ENCODE measurements at places on chromosomes 12 and 14.

- peak; percentile 10 for DNase-seq
Observed at GRCh38 chr12:128052331-128052730, 214.6 kb upstream of the TMEM132C start.

DNA sequence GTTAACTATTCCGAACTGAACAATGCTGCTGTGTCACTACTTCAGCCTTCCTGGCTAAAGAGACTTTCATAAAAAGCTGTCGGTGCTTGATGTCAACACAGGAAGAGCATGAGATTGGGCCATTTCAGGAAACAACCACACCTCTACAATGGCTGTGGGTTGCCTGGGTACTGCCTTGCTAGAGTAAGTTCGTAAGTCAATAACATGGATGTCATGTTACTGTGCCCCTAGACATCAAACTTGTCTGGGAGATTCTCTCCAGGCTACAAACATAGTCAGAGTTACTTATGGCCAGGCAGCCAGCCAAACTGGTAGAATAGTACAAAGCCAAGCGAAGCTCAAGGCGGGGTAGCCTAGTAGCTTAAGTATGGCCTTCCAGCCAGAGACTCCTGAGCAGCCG, 23.1 kb downstream of the MAX start:
- no peak for DNase-seq

DNA sequence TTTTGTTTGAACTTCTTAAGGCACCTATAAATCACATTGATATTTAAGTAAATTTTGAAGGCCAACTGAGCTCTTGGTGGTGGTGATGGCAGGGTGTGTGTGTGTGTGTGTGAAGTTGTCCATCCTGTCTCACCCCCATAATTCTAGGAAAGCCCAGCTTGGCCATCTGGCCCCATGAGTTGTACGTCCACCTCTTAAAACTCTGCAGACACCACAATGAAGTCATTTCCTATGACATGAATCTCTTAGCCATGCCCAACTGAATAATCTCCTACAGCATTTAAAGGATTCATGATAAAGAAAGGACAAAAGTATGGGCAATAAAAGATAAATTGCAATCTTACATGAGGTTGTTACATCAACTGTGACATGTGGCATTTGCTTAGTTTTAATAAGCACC, 123.4 kb downstream of the TTC7B start:
- DNase-seq: no peak

DNA sequence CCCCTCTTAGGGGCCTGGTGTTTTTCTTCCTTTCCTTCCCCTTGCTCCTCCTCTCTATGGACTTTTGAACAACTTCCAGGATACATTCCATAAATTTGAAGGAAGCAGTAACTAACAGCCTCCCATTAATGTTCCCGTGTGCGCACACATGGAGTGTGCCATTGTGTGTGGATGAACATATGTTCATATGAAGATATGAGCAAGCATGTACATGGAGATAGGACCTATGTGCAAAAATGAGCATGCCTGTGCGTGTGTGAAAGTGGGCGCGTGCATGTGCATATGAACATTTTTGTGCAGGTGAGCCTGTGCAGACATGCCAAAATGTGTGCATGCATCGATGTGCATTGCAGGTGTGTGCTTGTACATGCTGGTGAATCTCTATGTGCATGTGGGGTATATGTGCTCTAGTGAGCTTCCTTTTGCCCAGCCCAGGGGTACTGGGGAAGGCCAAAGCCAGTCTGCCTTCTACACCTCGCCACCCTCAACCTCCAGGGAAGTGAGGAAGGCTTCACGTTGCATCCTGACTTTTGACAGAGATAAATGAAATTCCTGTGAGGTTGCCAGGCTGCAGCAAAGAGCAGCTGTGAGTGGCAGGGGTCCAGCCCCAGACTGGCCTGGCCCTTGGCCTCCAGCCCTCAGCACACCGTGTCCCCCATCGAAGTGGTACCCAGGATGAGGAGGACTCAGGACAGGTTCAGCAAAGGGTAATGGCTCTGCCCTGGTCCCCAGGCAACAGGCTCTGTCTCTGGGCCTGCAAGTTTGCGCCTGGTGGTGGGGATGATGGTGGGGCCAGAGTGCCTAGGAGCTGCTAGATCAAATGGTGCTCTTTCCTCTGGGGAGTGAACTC, 21.1 kb upstream of the PGF start:
- DNase-seq: no peak

GRCh38 chr14:50395448-50395847, 1.2 kb downstream of the CDKL1 start:
- DNase-seq: no peak

- no peak for DNase-seq
Observed at GRCh38 chr14:34461334-34462131, 507 bp downstream of the SPTSSA start.

GRCh38 chr14:98514016-98514415, 758.0 kb downstream of the BCL11B start:
- DNase-seq: no peak

DNA sequence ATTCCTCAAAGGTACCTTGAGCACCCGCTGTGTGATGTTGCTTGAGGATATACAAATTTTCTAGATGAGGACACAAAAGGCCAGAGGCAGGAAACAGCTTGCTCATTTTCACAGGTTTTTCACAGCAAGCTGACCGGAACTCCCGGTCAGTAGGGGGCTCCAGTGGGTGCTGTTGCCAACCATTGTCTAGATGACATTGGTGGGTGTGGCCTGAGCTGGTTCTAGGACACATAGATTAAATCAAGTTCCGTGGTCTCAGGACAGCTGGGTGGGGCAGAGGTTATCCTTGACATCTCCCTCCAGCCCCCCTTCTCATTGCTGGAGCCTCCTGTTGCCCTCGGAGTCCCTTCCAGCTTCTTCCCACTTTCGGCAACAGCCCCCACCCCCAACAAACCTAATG, 153.6 kb upstream of the FKBP4 start:
- no peak for DNase-seq

GRCh38 chr12:106269150-106269771, 21.4 kb upstream of the CKAP4 start:
- DNase-seq: no peak

DNA sequence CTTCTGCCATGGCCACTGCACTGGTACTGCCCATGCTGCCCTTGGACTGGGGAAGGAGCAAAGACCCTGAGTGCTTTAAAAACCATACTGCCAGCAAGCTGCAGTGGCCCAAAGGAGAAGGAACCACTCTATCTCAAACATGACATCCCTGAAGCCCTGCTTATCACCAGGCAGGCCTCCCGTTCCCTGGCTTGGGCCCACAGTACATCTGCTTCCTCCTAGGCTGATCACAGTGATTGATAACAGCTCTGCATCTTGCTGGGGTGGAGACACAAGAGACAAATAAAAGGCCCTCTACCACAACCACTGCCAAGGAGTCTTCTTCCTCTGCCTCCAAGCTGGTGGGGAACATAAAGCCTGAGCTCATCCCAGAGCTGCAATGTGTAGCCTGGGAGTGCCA, 567.5 kb downstream of the TRHDE start:
- no peak for DNase-seq

DNA sequence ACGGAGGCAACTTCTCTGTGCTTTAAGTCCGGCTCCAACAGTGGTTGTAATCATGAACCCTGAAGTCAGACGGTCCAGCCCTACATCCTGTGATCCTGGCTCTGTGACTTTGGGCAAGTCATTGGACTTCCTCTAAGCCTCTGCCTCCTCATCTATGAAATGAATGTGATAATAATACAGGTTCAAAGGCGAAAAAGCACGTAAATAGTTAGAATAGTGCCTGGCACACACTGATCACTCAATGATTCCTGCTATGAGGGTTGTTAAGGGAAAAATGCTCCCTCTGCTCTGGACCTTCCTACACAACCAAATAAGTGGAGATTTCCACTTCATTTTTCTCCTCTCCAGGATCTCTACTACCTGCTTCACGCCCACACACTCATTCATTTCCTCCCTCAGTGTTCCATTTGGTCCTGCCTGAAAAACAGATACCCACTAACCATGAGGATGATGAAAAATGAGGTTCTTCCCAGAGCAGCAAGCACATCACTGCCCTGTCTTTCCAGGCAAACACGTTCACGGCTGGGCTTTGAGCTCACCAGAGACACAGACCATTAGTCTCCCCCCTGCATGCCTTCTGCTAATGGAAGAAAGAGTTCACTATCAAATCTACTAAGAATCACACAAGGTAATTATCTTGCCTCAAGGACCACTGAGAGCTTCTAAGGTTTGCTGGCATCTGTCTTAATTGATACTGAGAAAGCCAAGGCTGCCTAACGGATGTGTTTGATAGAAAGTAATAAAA, 13.2 kb downstream of the NUAK1 start:
- DNase-seq: no peak

DNA sequence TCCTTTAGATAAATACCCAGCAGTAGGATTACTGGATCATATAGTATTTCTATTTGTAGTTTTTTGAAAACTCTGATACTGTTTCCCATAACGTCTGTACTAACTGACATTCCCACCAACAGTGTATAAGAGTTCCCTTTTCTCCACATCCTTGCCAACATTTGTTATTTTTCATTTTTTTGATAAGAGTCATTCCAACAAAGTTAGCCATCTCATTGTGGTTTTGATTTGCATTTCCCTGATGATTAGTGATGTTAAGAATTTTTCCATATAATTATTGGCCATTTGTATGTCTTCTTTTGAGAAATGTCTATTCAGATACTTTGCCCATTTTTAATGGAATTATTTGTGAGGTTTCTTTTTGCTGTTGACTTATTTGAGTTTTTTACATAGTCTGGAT, 486.0 kb downstream of the FLRT2 start:
- peak; percentile 48 for DNase-seq

DNA sequence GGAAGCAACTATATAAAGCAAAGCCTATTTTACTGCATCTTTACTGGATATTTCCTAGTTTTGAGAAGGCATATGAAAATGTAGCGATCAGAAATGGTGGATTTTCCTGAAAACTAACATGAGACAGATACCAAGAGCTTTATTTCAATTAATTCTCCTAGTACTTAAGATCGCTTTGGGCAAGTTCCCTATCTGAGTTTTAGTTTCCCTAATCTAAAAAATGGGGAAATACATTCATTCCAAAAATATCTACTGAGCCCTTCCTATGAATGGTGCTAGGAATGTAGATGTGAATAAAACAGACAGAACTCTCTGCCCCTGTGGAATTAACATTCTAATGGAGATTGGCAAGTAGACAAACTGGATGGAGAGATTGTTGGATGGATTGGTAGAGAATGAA, 8.4 kb downstream of the CATSPERB start:
- no peak for DNase-seq

DNA sequence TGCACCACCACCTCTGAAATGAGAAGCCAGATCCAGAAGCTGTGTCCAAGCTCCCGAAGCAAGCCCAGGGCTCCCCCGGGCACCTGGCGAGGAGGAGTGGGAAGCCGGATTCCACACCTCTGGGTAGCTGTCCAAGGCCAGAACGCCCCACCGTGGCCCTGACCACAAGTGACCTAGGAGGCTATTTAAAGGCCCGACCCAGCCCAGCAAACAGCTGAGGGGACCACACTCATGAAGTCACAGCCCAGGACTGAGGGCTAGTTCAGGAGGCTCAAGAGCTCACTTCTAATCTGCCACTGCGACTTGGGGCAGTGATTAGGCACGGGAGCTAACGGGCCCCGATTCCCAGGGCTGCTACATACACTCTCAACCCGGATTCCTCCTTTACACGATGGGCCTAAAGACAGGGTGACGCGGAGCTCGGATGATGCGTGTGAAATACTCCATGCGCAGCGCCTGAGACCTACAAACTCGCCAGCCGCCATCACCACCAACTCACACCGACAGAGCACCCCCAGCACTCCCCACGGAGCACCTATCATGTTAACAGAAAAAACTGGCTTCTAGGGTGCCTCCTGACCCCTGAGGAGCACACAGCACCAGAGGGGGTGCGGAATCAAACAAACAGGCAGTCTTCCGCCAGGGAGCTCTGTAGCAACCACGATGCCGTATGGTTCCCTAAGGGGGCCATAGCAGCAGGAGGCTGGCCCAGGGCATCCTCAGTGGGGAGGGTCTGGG, 84.0 kb upstream of the GPR68 start:
- DNase-seq: no peak

- no peak for DNase-seq
Observed at GRCh38 chr14:22472935-22473854, 115.8 kb downstream of the DAD1 start.

GRCh38 chr14:96064866-96065265, 25.7 kb downstream of the C14orf132 start:
- no peak for DNase-seq

DNA sequence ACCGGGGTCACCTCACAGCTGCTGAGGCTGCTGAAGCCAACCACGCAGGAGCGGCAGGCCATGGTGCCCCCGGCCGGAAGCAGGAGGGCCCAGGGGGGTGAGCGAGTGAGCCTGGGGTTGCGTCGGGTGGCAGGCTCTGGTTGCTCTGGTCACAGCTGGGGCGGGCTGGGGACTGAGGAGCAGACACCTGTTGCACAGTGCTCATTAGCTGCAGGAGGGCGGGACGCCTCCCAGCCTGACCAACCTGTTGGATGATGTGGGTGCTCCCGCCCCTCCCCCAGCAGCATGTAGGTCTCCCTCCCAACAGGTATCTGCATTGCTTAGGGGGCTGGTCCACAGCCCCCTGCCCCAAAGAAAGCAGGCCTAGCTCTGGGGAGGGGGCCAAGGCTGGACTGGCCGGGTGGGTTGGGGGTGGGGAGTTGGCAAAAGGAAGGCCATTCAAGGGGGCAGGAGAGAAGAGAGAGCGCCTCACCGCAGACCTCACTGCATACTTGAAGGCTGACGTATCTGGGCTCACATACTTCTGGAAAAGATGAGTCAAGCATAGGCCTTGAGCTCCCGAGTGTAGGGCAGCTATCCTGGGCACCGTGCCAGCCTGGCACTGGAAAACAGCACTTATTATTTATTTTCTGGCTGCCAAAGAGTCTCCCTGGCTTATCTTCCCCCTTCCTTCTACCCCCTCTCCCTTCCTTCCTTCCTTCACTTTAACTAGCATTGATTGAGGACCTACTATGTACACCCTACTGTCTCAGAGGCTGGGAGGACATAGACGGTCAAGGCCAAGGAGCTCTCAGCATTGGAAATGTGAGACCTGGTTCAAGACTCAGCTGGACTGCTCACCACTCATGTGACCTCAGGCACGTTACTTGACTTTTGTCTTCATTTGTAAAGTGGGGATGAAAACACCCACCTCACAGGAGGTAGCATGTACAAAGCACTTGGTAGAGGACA, at the start of gene KRT80:
Gene KRT80 (minus strand): TSS at position 174 of the 951 bp plus-strand sequence. CDS start 112 bp downstream, at position 62.
- peak; percentile 97 for DNase-seq

GRCh38 chr12:2083561-2083960, 30.8 kb downstream of the CACNA1C start:
- DNase-seq: peak; percentile 67

DNA sequence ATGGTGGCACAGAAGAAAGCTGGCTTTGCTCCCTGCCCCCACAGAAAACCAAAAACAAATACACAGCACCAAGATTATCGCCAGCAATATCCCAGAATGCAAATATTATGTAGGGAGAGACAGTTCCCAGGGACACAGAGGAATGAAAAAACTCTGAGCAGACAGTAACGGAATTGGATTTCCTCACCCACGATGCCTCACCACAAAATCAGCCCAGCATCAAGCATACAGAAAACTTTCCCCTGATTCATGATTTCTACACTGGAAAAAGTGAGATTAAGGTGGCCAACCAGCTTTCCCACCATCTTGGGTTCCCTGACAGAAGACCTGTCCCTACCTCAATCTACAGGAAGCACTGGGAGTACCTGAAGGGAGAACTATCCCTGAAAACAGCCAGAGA, 36.6 kb downstream of the PARP11 start:
- no peak for DNase-seq

GRCh38 chr12:915090-915489, 34.4 kb downstream of the RAD52 start:
- no peak for DNase-seq

Measured in fibroblast of skin of left quadriceps (primary cell).